ENCODE measurements at places on chromosomes 11 and 22.
A peak's percentile ranks its signal among the peaks of the same experiment; 100 is the strongest.

- no peak for DNase-seq
Measured at GRCh38 chr22:40659166-40659565, 20.1 kb upstream of the MCHR1 start.

GRCh38 chr22:24432059-24432853 is 4.9 kb downstream of the ADORA2A start:
- peak; percentile 75 for DNase-seq

DNA sequence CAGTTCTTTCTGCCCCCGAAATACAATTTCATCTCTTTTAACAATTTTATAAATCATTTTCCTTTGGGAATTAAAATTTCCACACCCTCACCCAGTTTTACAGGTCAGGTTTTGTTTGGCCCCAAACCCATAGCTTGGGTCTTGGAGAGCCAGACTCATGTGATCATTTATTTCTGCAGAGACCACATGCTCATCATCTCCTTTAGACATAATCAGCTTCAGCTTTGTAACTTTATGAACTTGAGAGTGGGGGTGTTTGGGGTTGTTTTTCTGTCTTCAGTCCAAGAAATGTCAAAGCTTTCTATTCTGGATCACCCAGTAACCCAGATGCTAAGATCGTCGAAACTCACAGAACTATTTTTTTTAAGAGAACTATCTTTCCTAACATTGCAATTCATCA is 70.9 kb downstream of the DBX1 start:
- no peak for DNase-seq

DNA sequence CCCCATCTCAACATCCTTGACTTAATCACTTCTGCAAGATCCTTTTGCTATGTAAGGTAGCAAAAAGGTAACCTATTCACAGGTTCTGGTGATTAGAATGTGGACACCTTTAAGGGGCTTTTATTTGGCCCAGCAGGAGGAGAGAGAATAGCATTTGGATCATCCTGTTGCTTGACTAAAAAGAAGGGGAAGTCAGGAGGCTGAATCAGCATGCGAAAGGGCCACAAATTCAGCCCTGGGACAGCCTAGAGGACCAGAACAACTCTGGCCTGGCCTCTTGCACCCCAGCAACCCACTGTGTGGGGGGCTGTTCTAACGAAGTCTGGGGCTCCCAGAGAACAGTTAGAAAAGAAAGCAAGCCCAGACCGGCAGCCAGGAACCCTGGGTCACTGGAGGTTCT is 3.2 kb upstream of the HMOX1 start:
- DNase-seq, result no peak

GRCh38 chr11:16925561-16926065 is 88.6 kb downstream of the PLEKHA7 start:
- peak; percentile 63 for DNase-seq

GRCh38 chr22:30606455-30607299 is at the start of gene TCN2:
TCN2 (plus strand) TSS chr22:30607174; CDS start chr22:30607332, 158 bp downstream.
- DNase-seq, result peak; percentile 81

- DNase-seq, result no peak
Measured at GRCh38 chr11:87307101-87307500, 269.4 kb downstream of the TMEM135 start.

DNA sequence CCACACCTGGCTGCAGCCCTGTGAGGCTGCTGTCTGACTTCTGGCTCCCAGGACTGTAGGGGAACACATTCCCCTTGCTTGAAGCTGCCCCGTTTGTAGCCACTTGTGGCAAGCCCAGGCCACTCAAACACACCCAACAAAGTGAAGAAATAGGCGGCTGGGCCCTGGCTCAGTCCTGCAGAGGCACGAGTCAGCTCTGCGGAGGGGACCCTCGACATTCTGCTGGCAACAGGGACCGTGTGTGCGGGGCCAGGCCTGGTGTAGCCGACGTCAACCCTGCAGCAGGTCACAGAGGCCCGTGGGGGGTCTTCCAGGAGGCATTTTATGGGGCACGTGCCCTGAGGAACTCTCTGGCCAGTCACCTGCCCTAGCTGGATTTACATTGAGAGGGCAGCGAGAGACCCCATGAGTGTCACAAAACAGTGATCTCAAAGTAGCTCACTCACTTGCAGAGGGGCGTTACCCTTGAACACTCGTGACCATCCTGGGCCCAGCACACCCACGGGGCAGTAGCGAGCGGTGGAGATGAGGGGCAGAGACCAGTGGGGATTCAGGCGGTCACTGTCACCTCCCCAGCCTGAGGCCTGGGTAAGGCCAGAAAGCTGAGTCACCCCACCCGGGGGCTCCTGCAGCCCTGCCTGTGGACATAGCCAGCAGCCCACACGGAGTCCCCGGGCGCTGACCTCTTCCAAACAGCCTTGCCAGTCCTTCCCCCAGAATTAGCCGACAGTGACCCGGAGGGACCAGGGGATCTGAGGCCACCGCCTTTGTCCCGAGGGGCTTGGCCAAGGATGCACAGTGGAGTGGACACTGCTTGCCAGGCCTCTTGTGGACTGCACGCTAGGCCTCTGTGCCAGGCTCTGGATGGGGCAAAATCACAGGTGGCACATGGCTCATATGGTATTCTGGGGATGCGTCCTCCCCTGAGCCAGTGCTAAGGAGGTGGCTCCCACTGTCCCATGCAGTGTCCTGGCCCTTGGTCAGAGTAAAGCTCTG is 139.5 kb downstream of the CTTN start:
- no peak for DNase-seq

GRCh38 chr11:103108933-103109817 is at the start of gene DYNC2H1:
DYNC2H1 (plus strand) TSS chr11:103109426; CDS start chr11:103109575, 149 bp downstream.
- DNase-seq, result peak; percentile 96

- no peak for DNase-seq
Measured at GRCh38 chr22:39675947-39676346, 105.4 kb downstream of the CACNA1I start.
